ENCODE measurements at places on chromosomes 3 and 15.

- no peak for DNase-seq
These were observed 48.3 kb upstream of the THSD4 start for GRCh38 chr15:71066983-71067382.

GRCh38 chr3:2372306-2372705, 273.6 kb downstream of the CNTN4 start:
- no peak for DNase-seq

DNA sequence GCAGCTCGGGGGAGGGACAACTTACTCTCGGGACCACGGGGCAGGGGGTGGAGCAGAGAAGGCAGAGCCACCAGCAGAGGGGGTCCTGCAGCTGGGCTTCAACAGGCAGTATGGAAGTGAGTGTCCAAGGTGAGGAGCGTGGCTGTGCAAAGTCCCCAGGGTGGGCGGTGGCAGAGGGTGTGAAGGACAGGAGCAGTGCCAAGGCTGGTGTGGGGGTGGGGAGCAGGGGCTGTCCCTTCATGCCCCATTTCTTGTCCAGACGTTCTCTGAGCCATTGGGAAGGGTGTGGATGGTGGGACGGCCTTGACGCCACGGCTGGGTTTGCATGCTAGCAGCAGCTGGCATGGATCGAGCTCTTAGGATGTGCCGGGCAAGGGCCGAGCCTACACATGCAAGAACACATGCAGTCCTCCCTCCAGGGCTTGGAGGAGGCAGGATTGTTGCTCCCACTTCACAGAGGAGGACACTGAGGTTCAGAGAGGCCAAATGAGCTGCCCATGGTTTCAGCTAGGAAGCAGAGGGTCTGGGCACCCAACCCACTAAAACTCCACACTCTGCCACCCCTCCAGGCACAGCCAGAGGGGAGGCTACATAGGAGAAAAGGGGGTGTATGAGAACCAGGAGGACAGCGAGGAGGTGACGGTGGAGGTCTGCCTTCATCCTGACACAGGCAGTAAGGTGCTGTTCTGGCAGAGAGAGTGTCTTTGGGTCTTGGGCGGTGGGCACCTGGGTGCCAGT, 93.6 kb downstream of the TBC1D2B start:
- DNase-seq = no peak

DNA sequence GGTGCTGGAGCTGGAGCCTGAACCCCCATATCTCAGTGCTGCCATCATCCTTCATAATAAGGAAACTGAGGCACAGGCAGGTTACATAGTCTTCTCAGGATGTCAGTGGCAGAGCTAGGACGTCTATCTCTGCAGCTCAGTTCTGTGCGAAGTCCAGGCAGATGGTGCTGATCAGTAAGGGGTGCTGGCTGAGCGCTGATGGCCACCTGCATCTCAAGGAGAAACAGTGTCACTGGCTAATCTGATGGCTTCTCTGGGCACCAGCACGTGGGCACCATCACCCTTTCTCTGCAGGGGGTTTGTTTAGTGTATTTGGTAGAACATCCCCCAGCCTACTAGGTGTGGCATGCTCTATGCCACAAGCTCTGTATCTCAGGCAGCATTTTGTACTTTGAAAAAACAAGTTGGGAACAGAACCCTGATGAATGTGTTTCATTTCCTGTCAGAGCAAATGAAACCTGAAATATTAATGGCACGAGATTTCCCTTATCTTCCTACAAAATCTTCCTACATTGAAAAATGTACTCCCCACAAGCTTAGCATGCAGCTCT, 35.1 kb downstream of the APBA2 start:
- DNase-seq = no peak

DNA sequence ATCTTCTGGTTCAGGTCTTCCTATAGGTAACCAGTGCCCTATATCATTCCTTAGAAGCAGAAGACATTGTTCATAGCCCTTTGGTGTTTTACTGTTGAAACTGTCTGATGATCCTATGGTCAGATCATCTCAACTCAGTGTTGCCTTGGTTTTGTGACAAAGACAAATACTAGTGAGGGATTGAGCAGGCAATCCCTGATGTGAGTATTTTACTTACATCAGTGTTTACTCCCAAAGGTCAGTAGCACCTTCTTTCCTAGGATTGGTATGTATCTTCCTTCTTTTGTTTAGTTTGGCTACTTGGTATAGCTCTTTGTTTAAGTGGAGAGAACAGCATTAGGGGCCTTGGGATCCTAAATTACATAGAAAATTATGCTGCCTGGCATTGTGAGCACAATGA, 41.1 kb downstream of the BBS4 start:
- no peak for DNase-seq

GRCh38 chr15:85500729-85501128, 120.3 kb downstream of the AKAP13 start:
- no peak for DNase-seq

DNA sequence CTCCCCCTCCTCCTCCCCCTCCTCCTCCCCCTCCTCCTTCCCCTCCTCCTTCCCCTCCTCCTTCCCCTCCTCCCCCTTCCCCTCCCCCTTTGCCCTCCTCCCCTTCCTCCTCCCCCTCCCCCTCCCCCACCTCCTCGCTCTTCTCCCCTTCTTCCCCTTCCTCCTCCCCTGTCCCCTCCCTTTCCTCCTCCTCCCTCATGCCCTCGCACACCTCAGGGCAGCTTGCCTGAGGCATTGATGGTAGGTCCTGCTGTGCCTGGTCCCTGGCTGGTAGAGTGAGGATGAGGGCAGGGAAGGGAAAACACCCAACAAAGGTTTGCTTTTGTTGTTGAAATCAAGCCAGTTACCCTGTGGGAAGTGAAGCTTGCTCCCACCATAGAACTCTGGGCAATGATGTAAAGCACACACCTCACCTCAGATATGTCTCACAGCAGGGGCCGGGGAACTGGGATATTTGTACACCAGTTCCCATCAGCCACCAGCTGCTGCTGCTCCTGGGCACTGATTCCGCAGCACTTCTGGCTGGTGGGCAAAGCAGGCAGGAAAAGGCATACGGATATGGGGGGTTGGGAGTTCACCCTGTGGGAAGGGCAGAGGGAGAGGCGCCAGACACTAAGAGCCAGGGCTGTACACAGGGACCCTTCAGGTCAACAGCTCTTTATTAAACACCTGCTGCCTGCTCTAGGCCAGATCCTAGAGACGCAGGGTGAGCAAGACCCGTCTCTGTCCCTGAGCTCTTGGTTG, 13.8 kb downstream of the ISG20 start:
- DNase-seq = no peak

Data from SK-N-MC (cell line).